Upper lobe of left lung (tissue), 6 donors: ENCODE measurements at places on chromosomes 5 and 9. TPM values are rescaled to one million over a fixed set of nuclear protein-coding genes. Genes with fewer than 3 reads are reported as not detected.

GRCh38 chr5:31556461-31556860, 24.4 kb downstream of the C5orf22 start:
- no peaks in the 10 kb centered on the region for H3K27me3 ChIP-seq
- peaks cover 55% of the 10 kb centered on the region for H3K36me3 ChIP-seq
- no peak overlapping the region for H3K4me3 ChIP-seq

DNA sequence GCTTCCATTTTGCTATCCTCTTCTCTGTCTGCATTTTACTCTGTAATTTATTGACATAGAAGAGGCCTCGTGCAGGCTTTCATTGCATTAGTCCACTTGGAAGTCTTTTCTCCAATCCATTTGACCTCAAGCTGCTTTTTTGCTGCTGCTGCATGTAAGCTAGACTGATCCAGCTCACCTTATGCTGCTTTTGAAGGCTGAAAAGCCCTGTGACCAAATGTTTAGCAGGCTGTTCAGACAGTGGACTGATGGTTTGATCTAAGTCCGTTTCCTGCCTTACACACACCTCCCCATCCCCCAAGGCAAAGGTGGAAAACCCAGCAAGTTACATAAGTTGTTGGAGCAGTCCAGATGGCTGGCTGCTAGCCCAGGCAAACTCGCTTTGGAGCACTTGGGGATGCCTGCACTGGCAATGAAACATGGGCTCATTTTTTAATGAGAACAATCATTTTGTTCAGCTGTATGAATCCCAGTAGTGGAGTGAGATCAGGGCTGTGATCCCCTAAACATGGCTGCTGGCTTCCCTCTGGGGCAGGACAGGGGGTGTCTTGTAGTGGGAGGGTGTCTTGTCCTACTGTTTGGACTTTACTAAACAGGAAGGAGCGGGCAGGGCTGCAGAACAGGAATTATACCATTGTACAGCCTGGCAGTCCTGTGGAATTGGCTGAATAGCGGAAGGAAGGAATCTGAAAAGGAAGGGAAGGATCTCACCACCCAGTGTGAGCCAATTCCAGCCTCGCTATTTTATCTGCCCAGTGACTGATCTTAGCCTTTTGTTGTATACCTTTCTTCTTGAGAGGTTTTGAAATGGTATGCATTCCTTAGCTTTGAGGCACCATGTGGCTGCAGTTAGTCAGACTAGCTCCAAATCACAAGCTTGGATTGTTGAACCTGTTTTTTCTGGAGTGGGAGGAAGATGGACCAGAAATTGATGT, 212.0 kb downstream of the ARHGAP26 start:
- no peak for DNase-seq
- no peaks in the 10 kb centered on the region for H3K36me3 ChIP-seq
- peaks cover 50% of the 10 kb centered on the region for H3K4me1 ChIP-seq
- H3K4me3 ChIP-seq, result no peak overlapping the region
- H3K27ac ChIP-seq, result peak overlapping the region; percentile 52

- H3K27ac ChIP-seq, result no peak overlapping the region
- no peaks in the 10 kb centered on the region for H3K27me3 ChIP-seq
- H3K4me3 ChIP-seq, result no peak overlapping the region
- peaks cover 16% of the 10 kb centered on the region for H3K4me1 ChIP-seq
- no peaks in the 10 kb centered on the region for H3K36me3 ChIP-seq
Measured at GRCh38 chr9:120693700-120694008, 20.6 kb downstream of the MEGF9 start.

GRCh38 chr5:392431-392988, 50.5 kb upstream of the EXOC3 start:
- H3K27me3 ChIP-seq, result no peaks in the 10 kb centered on the region
- peak; percentile 66 for DNase-seq
- no peak overlapping the region for H3K4me3 ChIP-seq

SLC27A6 gene
- 1.3 TPM for total RNA-seq

CAMK4 gene
- 1.9 TPM for total RNA-seq

NUTM2F gene
- not detected for total RNA-seq

FAM169A gene
- 0.11 TPM for total RNA-seq
